ENCODE measurements at places on chromosomes 2 and 18.

- peak; percentile 32 for DNase-seq
These were observed 389.7 kb downstream of the TXNL1 start for GRCh38 chr18:56248610-56249235.

DNA sequence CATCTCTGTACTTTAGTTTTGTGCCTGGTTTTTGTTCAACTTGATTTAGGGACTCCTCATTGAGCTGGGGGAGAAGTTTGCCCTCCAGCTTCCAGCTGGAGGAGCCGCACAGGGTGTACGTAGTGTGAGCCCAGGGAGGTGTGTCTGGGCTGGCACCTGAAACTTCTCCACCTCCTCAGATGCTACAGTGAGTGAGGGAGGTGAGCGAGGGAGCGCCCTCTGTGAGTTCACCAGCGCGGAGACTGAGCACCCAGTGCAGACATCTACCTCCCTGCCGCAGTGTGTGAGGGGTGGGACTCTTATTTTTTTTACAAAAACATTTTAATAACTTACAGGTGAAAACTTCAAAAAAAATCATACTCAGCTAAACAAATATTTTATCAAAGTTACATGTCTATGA is 204.2 kb upstream of the HS6ST1 start:
- no peak for DNase-seq

DNA sequence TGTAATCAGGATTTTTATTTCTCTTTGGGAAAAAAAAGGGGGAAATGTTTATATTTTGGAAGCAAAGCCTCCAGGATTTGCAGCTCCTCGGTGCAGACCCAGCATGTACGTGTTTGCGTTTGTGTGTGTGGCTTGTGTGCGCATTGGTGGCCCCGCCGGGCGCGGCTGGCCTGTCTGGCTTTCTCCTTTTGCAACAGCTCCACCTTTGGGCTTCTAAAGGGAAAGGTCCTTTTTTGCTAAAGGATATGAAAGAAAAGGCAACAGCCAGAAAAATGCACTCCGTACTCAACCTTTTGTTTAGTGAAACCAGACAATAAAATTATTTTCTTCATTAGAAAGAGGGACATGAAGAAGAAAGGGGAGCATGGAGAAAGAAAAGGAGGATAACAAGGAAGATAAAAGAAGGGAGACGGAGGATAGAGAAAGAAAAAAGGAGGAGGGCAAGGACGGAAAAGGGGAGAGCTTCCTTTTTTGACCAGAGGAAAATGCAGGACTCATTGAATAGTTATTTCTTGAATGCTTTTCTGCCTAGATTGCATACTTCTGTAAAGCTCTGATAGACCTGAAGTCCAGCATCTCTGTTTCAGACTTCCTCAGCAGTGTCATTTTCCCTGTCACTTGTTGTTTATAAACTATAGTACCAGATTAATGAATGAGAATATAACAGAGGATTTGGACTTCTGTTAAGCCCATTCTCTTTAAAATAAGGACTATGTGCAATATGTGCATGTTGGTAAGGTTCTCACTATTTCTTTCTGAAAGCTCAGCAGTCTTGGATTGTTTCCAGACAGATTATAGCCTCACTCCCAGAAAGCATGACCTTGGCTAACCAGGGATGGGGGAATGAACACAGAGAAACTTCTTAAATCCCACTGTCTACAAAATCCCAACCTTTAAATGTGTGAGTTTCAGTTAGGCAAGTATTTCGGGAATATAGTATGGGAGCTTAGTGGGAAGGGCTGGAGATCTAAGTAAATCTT is 563.1 kb upstream of the PIK3C3 start:
- DNase-seq = no peak

GRCh38 chr2:166944909-166945308 is 56.6 kb downstream of the XIRP2 start:
- DNase-seq = no peak

- no peak for DNase-seq
These were observed 22.4 kb upstream of the SSB start for GRCh38 chr2:169776252-169776761.

DNA sequence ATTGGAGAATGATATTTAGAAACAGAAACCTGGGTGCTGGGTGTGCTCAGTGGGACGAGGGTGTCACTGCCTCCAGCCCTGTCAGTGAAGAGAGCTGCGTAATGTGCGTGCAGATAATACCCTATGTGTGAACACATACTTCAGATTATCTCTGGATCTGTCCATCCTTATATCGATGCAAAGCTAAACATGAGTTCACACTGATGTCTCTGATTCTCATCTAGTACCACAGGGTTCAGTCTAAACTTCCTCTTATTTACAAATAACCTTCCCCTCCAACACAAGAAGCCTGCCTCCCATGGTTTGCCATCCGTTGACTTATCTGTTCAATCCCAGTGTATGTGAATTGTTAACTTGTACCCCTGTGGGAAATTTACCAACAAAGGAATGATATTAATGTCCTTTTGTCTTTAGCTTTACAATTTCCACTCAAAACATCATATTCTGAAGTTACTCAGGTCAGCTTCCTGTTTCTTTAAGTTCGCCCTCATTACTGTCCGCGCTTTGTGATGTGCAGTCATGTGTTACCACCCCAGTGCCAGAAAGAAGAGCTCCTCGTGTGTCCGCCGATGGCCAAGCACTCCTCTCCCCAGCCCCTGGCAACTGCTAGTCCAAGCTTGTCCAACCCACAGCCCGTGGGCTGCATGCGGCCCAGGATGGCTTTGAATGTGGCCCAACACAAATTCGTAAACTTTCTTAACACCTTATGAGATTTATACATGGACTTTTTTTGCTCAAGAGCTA is 108.2 kb downstream of the RTP5 start:
- DNase-seq = no peak

GRCh38 chr2:37566517-37566981 is 104.9 kb downstream of the CDC42EP3 start:
- DNase-seq = no peak

- DNase-seq = no peak
These were observed 11.5 kb downstream of the GCC2 start for GRCh38 chr2:108460345-108461037.

GRCh38 chr2:227326783-227327182 is 1.7 kb downstream of the MFF start:
- DNase-seq = no peak

DNA sequence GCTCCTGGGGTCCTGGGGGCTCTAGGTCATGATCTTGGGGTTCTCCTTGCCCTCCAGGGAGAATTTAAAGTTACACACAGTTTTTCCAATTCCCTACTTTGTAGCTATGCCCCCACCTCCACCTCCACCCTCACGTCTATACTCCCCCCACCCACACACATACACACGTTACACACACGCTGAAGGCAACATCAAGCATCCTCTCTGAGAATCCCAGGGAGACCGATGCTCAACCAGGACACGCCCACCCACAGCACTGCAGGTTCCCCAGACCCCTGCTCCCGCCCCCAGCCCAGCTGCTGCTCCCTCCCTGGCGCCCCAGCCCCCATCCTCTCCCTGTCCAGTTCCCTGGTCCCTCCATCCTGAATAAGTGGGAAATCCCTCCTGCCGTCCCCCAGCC is 6.4 kb upstream of the TNS1 start:
- DNase-seq = no peak

DNA sequence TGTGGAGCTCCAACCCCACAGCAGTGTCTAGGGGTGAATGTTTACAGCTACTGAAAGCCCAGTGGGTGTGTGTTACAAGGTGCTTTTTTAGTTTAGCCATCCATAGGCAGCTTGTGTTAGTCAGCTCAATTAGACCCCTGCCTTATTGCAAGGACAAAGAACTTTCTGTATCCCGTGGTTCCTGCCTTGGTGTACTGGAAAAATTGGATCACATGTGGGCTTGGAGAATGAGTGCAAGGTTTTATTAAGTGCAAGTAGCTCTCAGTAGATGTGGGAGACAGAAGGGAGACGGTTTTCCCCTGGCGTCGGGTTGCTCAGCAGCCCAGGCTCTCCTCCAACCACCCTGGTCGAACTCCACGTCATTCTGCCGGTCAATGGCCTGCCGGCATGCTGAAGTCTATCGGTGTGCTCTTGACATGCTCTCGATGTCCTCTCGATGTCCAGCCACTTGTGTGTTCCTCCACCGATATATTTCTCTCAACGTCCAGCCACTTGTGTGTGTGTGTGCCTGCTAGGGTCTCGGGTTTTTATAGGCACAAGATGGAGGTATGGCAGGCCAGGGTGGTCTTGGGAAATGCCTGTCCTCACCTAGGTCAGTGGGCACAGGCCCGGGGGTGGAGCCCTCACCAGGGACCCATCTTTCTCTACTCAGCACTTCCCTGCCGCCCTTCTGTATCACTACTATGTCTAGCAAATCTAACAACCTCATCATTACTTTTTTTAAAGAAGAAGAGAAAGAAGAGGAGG is 13.8 kb downstream of the FANCL start:
- no peak for DNase-seq

- DNase-seq = no peak
These were observed 53.9 kb downstream of the BOLA3 start for GRCh38 chr2:74093840-74094239.

- no peak for DNase-seq
These were observed 161.8 kb downstream of the PRKCE start for GRCh38 chr2:45813003-45813941.

- no peak for DNase-seq
These were observed 18.1 kb downstream of the EPAS1 start for GRCh38 chr2:46315103-46315890.

DNA sequence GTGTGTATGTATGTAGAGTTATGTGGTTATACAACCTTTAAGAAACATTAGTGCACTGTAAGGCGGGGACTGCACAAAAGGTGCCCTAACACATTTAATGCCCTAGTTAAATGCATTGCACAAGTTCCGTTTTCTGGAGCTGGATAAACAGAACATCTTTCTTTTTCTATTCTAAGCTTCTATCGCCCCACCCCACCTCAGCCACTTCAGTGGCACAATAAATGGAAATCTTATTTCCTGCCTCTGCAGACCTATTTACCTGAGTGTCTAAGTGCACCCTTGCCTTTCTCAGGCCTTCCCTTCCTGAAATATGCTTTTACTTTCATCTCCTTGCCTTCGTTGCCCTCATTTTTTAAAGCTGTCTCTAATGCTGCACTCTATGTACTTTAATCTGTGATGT is 123.5 kb downstream of the TANC1 start:
- peak; percentile 55 for DNase-seq

GRCh38 chr2:153641046-153641445 is 162.5 kb upstream of the RPRM start:
- no peak for DNase-seq

- peak; percentile 7 for DNase-seq
These were observed 56.2 kb upstream of the ATP8B1 start for GRCh38 chr18:57859314-57859713.

GRCh38 chr2:40164736-40165508 is 287.0 kb downstream of the SLC8A1 start:
- DNase-seq = no peak

- DNase-seq = no peak
These were observed 878.8 kb downstream of the RNF144A start for GRCh38 chr2:7795778-7796563.

- DNase-seq = no peak
These were observed 46.5 kb downstream of the IL1RL2 start for GRCh38 chr2:102233132-102233884.

DNA sequence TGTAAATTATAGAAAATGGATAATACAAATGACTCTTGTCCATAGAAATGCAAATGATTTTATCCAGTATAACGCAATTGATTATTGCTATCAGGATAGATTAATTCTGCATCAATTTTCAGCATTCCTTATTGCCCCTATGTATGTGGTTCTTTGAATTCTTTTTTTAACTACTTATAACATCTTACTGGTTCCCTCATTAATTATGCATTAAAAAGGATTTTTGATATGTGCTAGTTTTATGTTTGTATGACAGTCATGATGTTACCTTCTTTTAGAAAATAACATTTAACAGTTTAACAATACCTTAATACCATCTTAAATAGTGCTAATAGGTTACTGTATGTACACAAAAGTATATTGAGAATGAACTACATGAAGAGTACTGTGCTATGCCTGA is 20.0 kb upstream of the LNPK start:
- no peak for DNase-seq

DNA sequence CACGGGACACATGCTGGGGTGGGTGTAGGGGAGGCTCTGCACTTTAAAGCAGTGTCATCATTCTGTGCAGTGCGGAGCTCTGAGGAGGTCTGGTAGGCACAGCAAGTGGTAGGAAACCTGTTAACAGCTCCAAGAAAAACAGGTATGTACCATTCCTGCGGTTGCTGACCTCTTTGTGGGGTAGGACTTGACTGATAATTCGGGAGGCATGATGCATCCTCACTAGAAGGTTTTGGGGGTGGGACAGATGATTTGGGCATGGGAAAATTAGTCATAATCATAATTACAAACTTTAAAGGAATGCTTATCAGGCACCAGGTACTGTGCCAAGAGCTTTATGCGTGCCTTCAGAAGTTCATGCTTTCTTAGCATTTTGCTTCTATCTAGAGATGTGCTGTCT is 9.7 kb downstream of the DOK1 start:
- DNase-seq = no peak

- no peak for DNase-seq
These were observed 229.3 kb downstream of the RAB3GAP1 start for GRCh38 chr2:135281379-135281778.

DNA sequence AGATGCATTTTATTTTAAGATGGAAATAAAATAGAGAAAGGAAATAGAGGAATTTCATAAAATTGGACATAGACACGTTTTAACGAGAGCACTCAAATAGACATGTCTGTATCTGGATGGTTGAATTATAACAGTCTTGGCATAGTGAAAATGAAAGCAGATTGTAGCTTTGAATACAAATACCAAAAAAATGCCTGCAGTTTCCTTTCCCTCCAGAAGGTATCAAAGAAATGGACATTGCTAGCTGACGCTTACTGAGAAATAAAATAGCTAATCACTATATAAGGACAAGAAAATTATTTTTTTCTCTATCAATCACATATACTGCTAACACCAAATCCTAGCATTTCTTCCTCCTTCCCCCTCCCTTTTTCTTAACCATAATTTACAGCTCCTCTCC is 11.4 kb upstream of the MAPRE2 start:
- DNase-seq = no peak

DNA sequence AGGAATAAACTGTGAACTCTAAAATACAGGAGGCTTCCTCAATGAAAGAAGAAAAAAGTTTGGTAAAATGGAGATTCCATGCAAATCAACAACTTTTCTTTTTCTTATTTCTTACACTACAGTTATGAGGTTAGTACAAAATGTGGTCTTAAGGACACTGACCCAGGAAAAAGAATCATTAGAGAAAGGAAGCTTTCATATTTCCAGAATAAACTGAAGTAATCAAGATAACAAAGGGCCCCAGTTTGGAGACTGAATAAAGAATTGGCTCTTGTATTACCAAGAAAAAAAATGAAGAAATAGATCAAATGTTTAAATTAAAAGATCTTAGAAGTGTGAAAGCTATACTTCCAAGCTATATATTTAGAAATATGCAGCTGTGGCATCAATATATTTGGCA is 72.3 kb downstream of the SLC66A3 start:
- DNase-seq = no peak

- DNase-seq = no peak
These were observed 25.0 kb upstream of the KDM3A start for GRCh38 chr2:86416146-86416545.

GRCh38 chr2:224312741-224313140 is 89.2 kb downstream of the FAM124B start:
- DNase-seq = no peak
